Osteoblast (primary cell): ENCODE measurements at places on chromosomes 12 and 14. TPM values are rescaled to one million over a fixed set of nuclear protein-coding genes. Genes with fewer than 3 reads are reported as not detected.

- H3K36me3 ChIP-seq, result no peaks in the 10 kb centered on the region
- DNase-seq, result no peak
- peaks cover 13% of the 10 kb centered on the region for H3K4me1 ChIP-seq
- peak overlapping the region; percentile 87 for H3K27ac ChIP-seq
Measured at GRCh38 chr14:44896275-44897040, 65.3 kb downstream of the KLHL28 start.

DNA sequence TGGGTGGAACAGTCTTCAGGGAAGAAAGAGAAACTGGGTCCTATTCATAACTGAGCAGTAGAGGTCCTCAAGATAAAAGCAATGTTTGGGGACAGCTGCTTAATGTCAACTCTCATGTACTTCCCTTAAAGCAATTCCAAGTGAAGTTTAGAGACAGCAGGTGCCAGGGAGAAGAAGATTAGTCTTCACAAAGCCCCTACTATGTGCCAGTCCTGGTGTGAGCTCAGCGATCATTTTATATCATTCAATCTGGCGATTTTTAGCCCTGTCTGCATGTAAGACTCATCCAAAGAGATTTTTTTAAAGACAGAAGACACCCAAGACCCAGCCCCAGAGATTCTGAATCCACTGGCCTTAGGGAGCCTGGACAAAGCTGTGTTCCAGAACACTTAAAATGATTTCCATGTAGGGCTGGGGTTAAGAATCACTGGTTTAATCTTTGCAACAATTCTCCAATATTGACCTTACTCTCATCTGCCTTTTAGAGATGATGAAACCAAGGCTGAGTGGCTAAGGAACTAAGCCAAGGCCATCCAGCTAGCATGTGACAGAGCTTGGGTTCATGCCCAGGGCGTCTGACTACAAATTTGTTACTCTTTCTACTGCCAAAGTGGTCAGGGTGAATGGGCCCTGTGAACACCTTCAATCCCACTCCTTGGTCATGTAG, 404.5 kb upstream of the TBX3 start:
- H3K4me3 ChIP-seq, result no peak overlapping the region
- DNase-seq, result no peak
- H3K27ac ChIP-seq, result no peak overlapping the region

- H3K4me1 ChIP-seq, result no peaks in the 10 kb centered on the region
- H3K27ac ChIP-seq, result no peak within 1 kb of the TSS
- H3K36me3 ChIP-seq, result no peaks in the 10 kb centered on the region
- H3K4me3 ChIP-seq, result no peak within 1 kb of the TSS
Measured at GRCh38 chr12:120327593-120327992, at the start of gene PLA2G1B. PLA2G1B (minus strand) TSS chr12:120327779; CDS start chr12:120327753, 26 bp downstream.

GRCh38 chr12:11795913-11796459, 146.5 kb downstream of the ETV6 start:
- peaks cover 62% of the 10 kb centered on the region for H3K4me1 ChIP-seq
- no peaks in the 10 kb centered on the region for H3K36me3 ChIP-seq
- H3K27ac ChIP-seq, result peak overlapping the region; percentile 91
- no peak overlapping the region for H3K4me3 ChIP-seq

The RNF212B gene
- not detected in 2 replicates for total RNA-seq

The SLC10A1 gene
- not detected in 2 replicates for total RNA-seq

- no peaks in the 10 kb centered on the region for H3K27me3 ChIP-seq
- no peak overlapping the region for H3K27ac ChIP-seq
- H3K4me1 ChIP-seq, result no peaks in the 10 kb centered on the region
- no peaks in the 10 kb centered on the region for H3K36me3 ChIP-seq
- DNase-seq, result no peak
- peak overlapping the region; percentile 63 for H3K4me3 ChIP-seq
Measured at GRCh38 chr14:76827696-76828296, 1.6 kb downstream of the LRRC74A start.

GRCh38 chr14:58309086-58309485, 10.7 kb downstream of the ARID4A start:
- no peak overlapping the region for H3K4me3 ChIP-seq
- no peak overlapping the region for H3K27ac ChIP-seq
- no peaks in the 10 kb centered on the region for H3K4me1 ChIP-seq
- no peaks in the 10 kb centered on the region for H3K27me3 ChIP-seq
- no peak for DNase-seq
